ENCODE measurements at places on chromosomes 12 and 14. TPM values are rescaled to one million over a fixed set of nuclear protein-coding genes. Genes with fewer than 3 reads are reported as not detected.

Gene HOXC10
- total RNA-seq, result not detected

Gene PDE3A
- 7.4 TPM for total RNA-seq

Gene LHX5
- not detected for total RNA-seq

Gene RTL1
- total RNA-seq, result not detected

Gene ADCY6
- 33.3 TPM for total RNA-seq

Gene NANOG
- total RNA-seq, result not detected

Gene GPRC5D
- total RNA-seq, result not detected

Gene GALNT8
- total RNA-seq, result not detected
